ENCODE measurements at places on chromosomes 2 and 18. TPM values are rescaled to one million over a fixed set of nuclear protein-coding genes. Genes with fewer than 3 reads are reported as not detected.

The SNTG2 gene
- not detected for total RNA-seq

DNA sequence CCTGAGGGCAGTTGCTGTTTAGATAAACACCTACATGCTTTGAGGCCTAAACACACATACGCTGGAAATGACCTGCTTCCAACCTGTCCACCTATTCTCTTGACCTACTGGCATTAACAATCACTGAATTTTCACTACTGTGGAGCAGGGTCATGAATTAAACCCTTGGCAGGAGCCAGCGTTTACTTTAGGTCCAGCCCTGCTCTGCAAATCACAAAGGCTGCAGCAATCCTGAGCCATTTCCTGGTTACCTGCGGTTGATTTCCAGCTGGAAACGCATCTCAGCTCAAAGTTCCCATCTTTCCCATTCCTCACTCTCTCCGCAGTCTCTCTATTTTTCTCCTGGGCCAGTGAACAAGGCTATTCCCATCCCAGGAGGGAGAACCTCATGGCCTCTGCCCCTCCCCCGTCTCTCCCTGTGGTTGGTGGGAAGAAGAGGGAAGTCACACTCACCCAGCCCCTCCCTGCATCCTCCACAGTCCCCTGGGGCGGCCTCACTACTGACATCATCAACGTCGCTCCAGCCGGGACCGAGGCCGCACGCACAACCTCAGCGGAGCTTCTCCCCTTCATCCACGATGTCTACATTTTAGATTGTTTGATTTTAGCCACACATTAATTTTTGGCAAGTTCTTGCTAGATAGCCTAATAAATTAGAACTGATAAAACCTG, 84.5 kb upstream of the SNTG2 start:
- no peak overlapping the region for H3K4me3 ChIP-seq
- H3K27me3 ChIP-seq, result no peaks in the 10 kb centered on the region
- no peak overlapping the region for H3K27ac ChIP-seq
- no peaks in the 10 kb centered on the region for H3K4me1 ChIP-seq
- DNase-seq, result no peak

- no peak overlapping the region for H3K27ac ChIP-seq
- no peak overlapping the region for H3K4me3 ChIP-seq
- no peaks in the 10 kb centered on the region for H3K4me1 ChIP-seq
- H3K36me3 ChIP-seq, result no peaks in the 10 kb centered on the region
- DNase-seq, result no peak
Measured at GRCh38 chr2:175312137-175312536, 130.6 kb upstream of the ATP5MC3 start.

DNA sequence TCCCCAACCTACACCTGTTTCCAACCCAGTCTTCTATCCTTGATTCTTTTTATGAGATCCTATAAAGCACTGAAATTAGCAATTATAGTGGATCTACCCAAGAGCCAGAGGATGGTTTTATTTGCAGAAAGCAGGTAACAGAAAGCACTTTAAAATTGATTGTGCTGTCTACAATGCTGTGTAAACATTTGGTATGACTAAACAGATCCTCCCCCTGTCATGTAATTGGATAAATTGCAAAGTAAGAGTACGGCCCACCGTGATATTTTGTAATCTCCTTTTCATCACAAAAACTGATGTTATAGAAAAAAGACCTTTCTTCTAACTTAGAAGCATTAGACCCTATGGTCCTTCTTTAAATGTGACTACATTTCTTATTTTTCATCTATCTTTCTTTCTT, 11.3 kb upstream of the PPP3R1 start:
- H3K27me3 ChIP-seq, result peaks cover 11% of the 10 kb centered on the region
- no peak for DNase-seq
- no peak overlapping the region for H3K4me3 ChIP-seq
- no peaks in the 10 kb centered on the region for H3K4me1 ChIP-seq
